ENCODE measurements at places on chromosomes 5 and 9.

- no peak for DNase-seq
Observed at GRCh38 chr5:33692980-33693379, 198.8 kb downstream of the ADAMTS12 start.

GRCh38 chr5:153797484-153797883, 241.2 kb downstream of the FAM114A2 start:
- DNase-seq, result no peak

DNA sequence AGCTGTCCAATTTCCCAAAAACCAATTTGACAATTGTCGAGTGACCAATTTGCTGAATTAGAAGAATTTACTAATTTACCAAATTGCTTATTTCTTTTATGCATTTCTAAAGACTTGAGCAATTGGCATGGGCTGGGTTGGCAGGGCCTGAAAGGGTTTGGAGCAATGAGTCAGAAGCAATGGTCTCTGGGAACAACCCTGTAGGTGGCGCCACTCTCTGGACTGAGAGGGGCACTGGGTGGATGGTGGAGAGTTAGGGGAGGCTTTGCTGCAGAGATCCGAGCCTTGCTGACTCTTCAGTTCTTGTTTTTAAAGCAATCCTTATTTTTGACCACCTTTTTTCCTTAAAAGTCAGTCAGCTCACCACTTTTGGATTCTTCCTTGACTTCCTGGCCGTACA, 71.5 kb upstream of the RPS23 start:
- peak; percentile 64 for DNase-seq

DNA sequence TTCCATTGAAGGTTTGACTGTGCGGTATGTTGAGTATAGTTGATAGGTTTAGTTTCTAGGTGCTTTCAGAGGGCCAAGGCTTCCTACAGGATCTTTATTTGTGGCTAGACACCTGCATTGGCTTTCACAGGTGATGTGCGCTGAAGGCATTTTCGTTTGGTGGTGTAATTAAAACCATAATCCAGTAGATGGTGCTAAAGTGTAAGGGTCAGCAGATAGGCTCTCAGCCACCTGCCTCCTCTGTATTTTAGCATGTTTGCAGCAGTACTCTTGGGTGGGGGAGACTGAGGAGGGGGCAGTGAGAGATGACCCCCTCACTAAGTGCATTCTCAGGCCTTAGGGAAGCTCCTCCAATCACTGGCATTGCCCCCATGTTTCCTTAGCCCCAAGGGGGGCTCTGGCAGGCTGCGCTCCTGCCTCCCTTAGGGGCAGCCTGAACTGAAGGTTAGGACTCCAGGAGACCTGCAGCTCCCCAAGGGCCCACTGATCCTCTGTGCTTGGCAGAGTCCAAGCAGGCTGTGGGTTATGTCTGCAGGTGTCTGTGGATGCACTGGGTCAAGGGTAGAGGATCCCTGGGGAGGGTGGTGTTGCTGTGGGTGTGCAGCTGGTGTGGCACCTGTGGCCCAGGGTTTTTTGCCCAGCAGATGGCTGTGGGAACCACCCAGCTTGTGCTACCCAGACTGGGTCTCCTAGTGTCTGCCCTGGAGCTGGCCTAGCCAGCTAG, 23.4 kb downstream of the CDK20 start:
- no peak for DNase-seq

DNA sequence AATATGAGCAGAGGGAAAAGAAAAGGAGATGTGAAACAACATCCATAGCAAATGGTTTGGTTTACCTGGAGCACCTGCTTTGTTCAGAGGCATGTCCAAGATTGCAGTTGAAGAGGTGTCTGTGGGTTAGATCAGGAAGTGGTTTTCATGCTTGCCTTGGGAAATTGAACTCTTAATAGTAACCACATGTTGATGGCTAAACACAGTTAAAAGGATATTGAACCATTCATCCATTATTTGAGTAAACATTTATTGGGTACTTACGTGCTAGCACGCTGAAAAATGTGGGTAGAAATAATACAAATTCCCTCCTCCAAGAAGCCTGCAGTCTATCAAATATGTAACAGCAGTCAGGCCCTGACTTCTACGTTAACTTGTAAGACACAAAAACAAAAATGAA, 235.7 kb upstream of the TNC start:
- DNase-seq, result no peak

- peak; percentile 5 for DNase-seq
Observed at GRCh38 chr9:4519604-4520003, 29.3 kb downstream of the SLC1A1 start.

DNA sequence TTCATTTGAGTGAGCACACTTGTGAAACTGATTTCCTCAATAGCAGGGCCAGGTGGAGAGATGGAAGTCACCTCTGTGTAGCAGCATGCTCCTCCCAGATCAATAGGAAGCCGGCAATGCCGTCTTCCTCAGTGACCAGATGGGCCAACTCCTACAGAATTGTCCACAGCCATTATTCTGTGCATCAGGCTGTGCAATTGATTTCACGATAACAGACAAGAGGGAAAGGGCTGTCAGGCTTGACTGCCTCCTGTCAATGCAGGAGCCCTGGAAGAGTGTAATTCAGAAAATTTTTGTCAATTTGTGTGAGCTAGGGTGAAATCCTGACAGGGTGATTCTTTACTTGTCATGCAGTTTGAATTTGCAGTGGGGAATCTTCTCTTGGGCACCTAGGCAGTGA, 838.4 kb upstream of the NUDT12 start:
- DNase-seq, result no peak

DNA sequence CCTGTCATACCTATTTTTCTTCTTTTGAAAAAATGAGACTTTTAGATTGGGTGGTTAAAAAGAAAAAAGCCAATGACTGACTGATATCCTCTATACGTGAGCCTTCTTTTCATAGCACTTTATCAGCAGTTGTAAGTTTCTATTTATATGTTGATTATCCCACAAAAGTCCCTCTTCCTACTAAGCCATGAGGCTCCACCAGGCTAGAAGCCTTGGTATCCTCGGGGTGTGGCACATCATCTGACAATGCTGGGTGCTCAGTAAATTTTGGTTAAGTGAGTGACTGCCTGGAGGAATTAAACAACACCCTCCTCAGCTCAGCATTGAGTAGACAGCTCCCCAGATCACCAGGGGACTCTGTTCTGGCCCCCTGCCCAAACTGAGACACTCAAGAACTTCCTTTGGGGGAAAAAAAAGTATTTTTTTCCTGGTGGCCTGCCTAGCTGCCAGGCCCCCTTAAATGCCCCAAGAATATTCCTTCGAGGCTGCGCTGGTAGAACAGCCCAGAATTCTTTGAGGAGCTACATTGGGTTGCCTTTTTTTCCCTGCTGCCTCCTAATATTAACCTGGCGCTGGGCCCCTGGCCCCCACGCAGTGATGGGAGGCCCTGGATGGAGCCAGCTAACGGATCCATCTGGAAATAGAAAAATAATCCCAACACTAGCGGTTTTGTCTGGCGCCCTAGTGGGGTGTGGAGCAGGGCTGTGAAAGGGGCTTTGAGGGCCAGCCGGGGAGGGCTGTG, 23.4 kb upstream of the COL27A1 start:
- no peak for DNase-seq

DNA sequence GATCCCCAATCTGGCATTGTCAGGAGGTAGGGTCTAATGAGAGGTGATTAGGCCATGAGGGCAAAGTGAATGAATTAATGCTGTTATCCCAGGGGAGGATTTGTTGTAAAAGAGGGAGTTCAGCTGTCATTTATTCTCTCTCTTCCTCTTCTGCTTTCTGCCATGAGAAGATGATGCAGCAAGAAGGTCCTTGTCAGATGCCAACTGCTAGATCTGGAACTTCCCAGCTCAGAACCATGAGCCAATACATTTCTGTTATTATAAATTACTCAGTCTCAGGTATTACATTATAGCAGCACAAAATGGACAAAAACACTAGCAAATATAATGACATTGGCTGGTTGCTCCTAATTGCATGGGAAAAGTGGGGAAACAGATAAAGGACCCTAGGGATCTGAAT, 15.6 kb upstream of the BICD2 start:
- DNase-seq, result no peak

GRCh38 chr5:146653560-146653959, 137.6 kb upstream of the GPR151 start:
- DNase-seq, result no peak

DNA sequence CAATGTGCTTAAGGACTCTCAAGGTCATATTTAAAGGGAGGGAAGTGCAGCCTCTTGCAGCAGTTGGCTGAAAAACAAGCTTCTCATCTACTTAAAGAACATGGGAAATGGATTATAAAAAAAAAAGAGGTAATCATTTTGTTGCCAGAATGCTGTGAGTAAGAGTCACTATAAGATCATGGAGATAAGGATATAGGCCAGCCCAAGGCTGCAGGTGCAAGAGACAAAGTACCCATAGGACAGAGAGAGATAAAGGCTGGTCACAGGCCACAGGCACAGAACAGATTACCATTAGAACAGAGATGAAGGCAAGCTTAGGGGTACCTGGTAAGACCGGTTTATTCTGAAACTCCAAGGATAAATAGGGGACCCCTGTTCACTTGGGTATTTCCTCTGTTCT, 70.5 kb downstream of the CDKN2A start:
- no peak for DNase-seq

GRCh38 chr5:42593591-42593990, 163.0 kb upstream of the CCDC152 start:
- DNase-seq, result no peak

- peak; percentile 63 for DNase-seq
Observed at GRCh38 chr5:180313677-180314505, 22.0 kb upstream of the MAPK9 start.

- peak; percentile 9 for DNase-seq
Observed at GRCh38 chr5:103582364-103582763, 19.8 kb upstream of the NUDT12 start.

DNA sequence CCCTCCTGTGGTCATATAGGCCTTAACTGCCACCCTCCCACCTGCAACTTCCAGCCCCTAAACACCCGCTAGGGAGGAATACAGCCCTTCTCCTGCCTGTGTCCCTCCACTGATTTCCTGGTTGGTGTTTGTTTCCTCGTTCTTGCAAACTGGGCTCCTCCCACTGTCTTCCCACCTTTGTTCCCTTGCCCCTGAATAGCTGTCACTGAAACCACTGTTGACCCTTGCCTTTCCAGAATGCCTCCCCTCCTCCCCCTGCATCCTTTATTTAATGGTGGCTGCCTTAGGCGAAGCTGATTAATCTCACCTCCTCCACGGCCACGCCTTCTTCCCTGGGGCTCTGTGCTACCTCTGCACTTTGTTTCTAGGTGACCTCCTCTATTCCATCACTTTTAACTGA, 626.7 kb downstream of the BNC2 start:
- no peak for DNase-seq

DNA sequence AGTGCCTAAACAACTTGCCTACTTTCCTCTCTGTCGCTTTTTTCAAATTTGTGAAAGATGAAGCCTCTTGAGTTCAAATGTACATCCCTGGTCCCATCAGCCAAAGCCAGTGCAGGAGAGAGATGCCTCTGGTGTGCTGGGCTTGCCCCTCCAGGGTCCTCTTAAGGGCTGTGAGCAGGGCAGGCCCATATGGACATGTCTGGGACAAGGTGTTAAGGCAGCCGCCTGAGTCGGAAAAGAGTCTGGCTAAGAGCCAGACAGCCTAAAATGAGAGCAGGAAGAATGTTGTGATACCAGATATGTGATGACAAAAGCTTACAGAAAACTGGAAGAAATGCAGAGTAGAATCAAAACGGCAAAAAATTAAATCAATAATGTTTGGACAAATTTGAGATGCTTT, 72.5 kb downstream of the APTX start:
- no peak for DNase-seq

DNA sequence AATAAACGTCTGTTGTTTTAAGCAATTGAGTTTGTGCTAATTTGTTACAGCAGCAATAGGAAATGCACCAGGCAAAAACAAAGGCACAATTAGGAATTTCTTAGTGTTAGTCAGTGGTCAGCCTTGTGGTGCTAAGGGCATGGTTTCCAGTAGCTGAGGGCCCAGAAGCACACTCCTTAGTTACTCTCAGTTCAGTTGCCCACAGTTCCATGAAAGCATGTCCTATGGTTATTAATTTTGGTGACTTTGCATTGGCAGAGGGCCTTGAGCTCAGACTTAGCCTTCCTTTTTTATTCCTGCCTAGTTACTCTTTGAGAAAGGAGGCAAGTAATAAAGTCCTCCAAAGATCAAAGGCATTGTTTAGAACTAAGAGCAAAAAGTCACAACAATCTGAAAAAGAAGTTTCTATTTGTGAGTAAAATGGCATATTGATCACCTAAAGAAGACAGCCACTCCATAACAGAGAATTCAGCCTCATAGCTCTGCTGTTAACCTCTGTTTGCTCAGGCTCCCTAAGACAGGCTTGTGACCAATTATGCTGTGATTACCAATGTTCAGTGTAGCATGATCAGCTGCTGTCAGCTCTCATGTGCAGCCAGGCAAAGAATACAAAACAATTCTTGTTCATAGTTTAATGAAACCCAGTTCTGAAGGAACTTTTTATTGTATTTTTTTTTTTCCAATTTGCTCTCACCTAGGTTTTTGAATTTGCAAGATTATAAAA, 57.0 kb upstream of the MROH2B start:
- DNase-seq, result no peak

DNA sequence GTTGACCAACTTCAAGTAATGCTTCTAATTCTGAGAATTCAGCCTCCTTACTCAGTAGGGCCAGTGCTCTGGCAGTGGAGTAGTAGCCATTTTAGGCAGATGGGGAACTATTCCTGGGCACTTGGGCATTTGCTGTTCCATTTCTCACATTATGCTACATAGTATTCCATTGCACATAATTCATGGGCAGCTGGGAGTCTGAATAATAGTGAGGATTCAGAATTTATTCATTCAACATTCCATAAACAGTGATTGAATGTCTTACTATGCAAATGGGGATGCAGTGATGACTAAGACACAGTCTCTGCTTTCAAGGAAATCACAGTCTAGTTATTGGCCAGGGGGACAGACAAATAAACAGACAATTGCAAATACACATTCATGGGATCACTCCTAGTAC, 301.0 kb upstream of the KCNN2 start:
- no peak for DNase-seq

- DNase-seq, result no peak
Observed at GRCh38 chr5:119019501-119019900, 31.2 kb upstream of the DTWD2 start.

DNA sequence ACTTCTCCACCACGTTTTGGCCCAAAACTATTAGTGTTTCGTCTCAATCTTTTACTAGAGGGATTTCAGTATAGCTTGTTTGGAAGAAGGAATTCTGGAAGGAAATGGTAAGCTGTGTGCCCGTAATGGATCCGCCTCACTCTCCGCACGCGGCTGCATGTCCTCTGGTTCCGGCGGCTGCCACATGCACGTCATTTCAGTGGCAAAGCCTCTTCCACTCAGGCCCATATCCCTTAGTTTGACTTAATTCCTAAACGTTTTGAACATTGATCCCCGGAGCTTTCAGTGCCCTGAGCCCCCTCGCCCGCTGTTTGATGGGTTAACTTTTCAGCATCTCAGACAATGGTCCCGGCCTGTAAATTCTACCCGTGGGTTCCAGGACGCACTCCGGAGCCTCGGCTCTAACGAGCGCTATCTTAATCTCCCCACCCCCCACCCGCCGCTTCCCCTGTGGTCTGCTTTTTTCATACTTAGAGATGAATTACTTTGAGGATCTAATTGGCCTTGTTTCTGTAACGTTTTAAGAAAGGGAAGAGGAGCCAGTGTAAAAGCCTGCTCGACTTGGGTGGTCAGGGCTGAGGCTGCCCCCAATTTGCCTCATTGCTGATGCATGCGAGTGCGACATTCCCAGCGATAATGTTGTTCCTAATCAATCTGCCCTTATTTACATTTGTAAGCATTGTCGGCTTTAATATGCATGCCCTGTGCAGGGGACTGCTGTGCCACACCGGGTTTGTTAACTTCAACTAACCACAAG, 4.6 kb downstream of the PTCH1 start:
- no peak for DNase-seq

- no peak for DNase-seq
Observed at GRCh38 chr9:18632632-18633403, 158.9 kb downstream of the ADAMTSL1 start.

GRCh38 chr5:173488144-173488543, 128.3 kb downstream of the BOD1 start:
- no peak for DNase-seq

Measured in activated CD4-positive, alpha-beta T cell treated with anti-CD3 and anti-CD28 coated beads, Interleukin-2, amount 50 U/mL, for 48 hours (primary cell).